ENCODE measurements at places on chromosomes 6 and 20.
A peak's percentile ranks its signal among the peaks of the same experiment; 100 is the strongest.

- DNase-seq = no peak
Observed at GRCh38 chr6:22081709-22082108, 215.1 kb downstream of the PRL start.

DNA sequence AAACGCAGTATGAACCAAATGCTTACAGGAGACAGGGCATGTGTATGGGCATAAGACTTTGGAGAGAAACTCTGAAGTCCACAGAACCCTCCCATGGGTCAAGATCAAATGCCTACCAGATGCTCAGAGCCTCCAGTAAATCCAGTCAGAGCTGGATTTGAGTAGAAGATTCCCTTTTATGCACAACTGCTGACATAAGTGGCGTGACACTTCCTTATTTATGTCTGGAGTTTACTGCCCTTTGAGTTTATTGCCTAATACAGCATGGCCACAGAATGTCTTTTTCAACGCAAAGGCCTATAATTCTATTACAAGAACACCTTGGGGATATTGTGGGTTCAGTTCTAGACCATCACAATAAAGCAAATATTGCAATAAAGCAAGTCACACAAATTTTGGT lies 220.0 kb upstream of the FOXQ1 start:
- no peak for DNase-seq

- DNase-seq = peak; percentile 27
Observed at GRCh38 chr20:25071734-25072133, 10.2 kb downstream of the VSX1 start.

GRCh38 chr6:115733426-115733825 lies 327.3 kb downstream of the FRK start:
- no peak for DNase-seq

DNA sequence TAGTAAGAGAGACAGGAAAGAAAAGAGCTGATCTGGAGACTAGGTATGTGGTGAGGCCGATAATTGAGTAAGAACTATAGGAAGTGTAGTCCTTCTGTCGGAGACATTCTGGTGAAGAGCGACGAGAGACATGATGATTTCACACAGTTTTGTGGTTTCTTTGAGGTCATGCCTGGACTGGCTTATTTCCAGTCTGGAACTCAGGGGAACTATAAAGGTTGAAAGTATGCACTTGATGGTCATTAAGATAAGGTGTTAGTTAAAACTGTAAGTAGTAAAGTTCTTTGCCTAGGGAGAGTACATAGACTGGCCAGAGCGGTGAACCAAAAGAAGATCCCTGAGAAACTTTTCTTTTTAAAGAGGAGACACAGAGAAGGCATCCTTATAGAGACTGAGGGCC lies 68.8 kb downstream of the RFX6 start:
- DNase-seq = no peak

DNA sequence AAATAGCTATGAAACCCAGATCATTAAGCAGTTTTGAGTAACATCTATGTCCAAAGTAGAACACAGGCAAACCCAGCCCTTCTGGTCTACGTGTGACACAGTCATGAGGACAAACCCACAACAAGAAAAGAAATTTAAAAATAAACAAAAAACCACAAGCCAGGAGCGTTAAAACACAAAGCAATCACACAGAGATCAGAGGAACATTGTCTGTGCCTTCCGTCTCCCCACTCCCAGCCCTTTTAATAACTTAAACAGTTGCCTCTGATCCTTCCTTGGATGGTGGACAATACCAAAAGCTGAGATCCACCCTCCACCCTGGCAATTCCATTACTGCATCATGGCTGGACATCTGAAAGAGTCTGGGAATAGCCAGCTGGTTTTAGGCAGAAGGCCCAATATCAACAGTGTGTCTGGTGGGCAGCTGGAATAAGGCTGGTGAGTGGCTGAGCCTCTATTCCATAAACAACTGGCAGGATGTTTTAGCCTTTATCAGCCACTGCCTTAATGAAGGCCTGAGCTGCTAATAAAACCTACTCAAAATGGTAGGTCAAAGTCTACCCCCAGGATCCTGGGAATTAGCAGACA lies 15.7 kb upstream of the LAMA4 start:
- DNase-seq = no peak

DNA sequence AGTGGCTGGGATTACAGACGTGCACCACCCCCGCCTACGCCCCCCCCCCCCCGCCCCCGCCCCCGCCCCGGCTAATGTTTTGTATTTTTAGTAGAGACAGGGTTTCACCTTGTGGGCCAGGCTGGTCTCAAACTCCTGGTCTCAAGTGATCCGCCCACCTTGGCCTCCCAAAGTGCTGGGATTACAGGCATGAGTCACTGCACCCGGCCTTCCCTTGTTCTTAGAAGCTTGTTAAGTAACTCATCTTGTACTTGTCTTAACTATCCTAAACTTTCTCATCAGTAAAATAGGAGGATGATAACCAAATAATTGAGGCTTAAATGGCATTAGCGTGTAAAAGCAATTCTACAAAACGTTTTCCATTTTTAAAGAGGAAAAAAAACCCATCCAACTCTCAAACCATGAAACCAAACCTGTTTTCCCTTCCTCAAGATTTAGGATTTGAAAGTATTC lies 4.2 kb downstream of the CDYL start:
- peak; percentile 54 for DNase-seq

DNA sequence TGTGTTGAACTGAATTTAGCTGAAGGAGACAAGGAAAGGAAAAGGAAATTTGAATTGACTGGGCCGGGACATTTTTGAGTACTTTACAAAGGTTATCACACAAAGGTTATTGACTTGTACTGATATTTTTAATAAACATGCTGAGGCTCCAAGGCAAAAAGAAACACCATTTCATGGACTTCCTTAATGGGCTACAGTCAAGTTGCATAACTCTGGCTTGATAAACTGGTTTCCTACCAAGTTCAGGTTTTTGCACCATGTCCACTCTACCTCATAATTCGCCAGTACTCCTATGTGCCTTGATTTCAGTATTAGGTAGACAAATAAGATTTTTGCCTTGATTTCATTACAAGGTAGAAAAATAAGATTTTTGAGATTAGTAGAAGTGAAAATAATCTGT lies 65.8 kb upstream of the FUT9 start:
- no peak for DNase-seq
